Fibroblast of lung (primary cell): ENCODE measurements at places on chromosomes 12 and 14. TPM values are rescaled to one million over a fixed set of nuclear protein-coding genes. Genes with fewer than 3 reads are reported as not detected.

Gene ESPL1
- total RNA-seq = 0.26 and 1.8 TPM in 2 replicates

DNA sequence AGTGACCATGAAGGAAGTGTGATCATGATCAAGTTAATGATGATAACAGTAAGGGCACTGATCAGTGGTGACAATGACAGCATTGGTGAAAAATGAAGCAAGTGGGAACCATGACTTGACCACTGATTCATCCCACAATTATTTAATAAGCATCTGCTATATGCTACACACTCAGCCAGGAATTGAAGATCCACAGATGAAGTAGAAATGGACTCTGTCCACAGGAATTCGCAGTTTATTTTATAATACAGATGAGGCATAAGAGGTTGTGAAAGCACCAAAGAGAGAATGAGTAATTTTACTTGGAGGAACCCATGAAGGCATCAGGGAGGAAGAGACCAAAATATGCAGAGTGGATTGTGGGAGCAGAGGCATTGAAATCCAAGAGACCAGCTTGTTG lies 33.8 kb upstream of the SMUG1 start:
- H3K27me3 ChIP-seq = no peaks in the 10 kb centered on the region
- no peaks in the 10 kb centered on the region for H3K36me3 ChIP-seq
- DNase-seq = peak; percentile 93
- H3K27ac ChIP-seq = peak overlapping the region; percentile 78
- peaks cover 15% of the 10 kb centered on the region for H3K4me1 ChIP-seq

Gene AICDA
- total RNA-seq = not detected in 2 replicates

DNA sequence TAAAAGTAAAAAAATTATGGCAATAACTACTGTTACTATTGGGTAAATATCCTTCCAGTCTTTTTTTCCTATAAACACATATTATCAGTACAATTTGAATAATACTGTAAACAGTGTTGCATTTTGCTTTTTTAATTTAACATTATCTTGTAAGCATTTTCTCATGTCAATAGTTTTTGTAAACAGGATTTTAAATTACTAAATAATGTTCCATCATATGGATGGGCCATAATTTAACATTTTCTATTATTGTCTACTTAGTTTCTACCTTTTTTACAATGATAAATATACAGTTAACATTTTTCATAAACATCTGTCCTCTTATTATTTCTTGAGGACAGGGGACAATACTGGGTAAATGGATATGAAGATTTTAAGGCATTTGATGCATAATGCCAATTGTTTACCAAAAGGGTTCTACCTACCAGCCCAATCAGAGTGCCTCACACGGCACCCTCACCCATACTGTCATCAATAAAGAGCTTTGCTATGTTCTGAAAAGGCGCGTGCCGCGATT lies 759 bp upstream of the ACVR1B start:
- no peaks in the 10 kb centered on the region for H3K36me3 ChIP-seq
- DNase-seq = no peak
- H3K4me3 ChIP-seq = peak overlapping the region; percentile 64
- H3K27ac ChIP-seq = peak overlapping the region; percentile 32
- peaks cover 13% of the 10 kb centered on the region for H3K27me3 ChIP-seq

DNA sequence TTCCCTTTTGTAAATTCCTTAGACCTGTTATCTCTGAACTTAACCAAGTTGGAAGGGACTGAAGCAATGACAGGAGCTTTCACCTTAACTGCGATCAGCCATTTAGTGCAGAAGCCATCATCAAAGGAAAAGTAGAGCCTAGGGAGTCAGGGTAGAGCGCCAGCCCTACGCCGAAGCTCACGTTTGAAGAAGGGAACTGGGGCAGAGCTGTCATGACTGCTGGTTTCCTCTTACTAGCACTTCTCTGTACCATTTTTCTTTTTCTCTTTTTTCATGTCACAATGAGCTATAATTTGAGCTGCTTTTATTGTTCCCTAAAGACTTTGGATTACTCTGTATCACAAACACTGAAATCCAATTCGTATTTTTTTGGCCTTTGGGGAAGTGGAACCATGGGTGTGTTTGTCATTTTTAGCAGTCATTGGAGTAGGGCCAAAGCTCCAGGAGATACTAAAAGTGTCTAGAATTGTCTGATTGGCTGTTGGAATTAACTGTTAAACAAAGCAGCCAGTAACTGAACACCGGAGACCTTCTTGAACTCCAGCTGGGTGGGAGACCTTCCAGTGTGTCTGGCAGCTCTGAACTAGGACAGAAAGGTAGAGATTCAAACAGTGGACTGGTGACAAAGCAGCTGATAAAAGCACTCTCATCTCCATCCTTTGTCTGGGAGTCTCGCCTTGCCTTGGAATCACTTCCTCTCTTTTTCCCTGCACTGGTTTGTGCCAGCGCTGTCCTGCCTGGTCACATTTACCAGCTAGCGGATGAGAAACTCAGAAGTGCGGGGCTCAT lies 9.1 kb downstream of the MTRFR start:
- H3K27ac ChIP-seq = no peak overlapping the region
- H3K27me3 ChIP-seq = no peaks in the 10 kb centered on the region
- H3K4me3 ChIP-seq = no peak overlapping the region
- H3K4me1 ChIP-seq = peaks cover 4% of the 10 kb centered on the region

Gene OAS2
- total RNA-seq = 2.3 and 3.1 TPM in 2 replicates

Gene ALDH1L2
- total RNA-seq = 35.7 and 59.1 TPM in 2 replicates

Gene SAMD15
- total RNA-seq = 0.33 and 0.77 TPM in 2 replicates
